ENCODE measurements at places on chromosomes 3 and 15. TPM values are rescaled to one million over a fixed set of nuclear protein-coding genes. Genes with fewer than 3 reads are reported as not detected.

GRCh38 chr3:135172191-135172869 is 377.3 kb downstream of the EPHB1 start:
- H3K27me3 ChIP-seq: no peaks in the 10 kb centered on the region
- H3K4me3 ChIP-seq: no peak overlapping the region
- H3K36me3 ChIP-seq: no peaks in the 10 kb centered on the region
- no peak overlapping the region for H3K27ac ChIP-seq
- DNase-seq: no peak

DNA sequence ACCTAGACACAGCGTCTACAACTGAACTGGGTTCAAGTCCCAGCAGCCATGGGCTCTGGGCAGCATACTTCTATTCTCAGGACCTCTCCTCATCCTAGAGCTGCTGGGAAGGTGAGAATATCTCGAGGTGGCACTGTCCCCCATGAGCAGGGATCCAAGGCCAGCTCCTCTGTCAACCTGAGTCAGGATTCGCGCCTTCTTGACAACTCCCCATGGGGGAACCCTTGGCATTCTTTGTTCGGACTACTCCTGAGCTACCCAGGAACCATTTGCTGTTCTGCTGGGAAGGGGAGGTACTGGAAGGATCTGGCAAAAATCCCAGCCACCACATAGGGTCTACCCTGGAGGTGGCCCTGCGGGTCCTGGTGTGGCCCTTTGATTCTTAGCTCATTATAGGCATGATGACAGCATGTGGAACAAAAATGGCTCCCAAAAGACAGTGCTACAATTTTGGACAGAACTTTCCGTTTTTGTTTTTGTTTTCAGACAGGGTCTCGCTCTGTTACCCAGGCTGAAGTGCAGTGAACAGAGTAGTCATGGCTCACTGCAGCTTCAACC is 22.3 kb downstream of the PLXNB1 start:
- H3K36me3 ChIP-seq: no peaks in the 10 kb centered on the region
- no peaks in the 10 kb centered on the region for H3K4me1 ChIP-seq
- no peaks in the 10 kb centered on the region for H3K27me3 ChIP-seq
- DNase-seq: peak; percentile 14
- H3K27ac ChIP-seq: no peak overlapping the region
- no peak overlapping the region for H3K4me3 ChIP-seq

DNA sequence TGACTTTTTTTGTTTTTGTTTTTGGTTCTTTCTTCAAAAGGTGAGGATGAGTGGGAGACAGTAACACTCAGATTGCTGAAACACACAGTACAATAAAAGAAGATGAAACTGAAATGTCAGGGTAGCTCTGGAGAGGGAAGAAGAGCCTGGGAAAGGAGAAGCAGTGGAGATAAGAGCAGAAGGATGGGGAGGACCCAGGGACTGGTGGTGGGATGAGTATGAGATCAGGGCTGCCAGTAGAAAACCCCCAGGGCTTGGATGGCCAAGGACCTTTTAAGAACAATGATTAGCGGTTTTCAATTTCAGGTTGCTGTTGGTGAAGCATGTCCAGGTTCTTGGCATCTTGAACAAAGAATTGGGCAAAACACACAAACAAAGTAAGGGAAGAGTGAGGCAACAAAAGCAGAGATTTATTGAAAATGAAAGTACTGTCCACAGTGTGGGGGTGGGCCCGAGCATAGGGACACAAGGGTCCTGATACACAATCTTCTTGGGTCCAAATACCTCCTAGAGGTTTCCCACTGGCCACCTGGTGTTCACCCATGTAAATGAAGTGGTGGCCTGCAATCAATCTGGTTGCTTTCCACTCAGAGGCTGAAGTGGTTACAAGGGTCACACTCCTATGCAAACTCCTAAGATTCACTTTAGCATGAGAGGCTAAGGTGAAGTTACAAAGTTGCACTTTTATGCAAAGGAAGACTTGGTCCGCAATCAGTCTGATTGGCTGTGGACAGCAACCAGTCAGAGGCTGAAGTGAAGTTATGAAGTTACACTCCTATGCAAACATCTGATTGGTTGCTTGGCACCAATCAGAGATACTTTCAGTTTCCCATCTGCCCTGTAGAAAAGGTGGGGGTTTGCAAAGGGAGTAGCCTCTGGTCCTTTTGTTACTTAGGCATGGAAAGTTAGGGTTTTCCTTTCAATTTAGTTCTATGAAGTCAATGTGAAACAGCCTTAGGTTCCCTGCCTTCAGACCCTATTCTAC is 26.1 kb upstream of the MFSD1 start:
- DNase-seq: no peak
- peaks cover 2% of the 10 kb centered on the region for H3K4me1 ChIP-seq
- no peak overlapping the region for H3K27ac ChIP-seq
- H3K27me3 ChIP-seq: no peaks in the 10 kb centered on the region
- H3K36me3 ChIP-seq: no peaks in the 10 kb centered on the region
- H3K4me3 ChIP-seq: no peak overlapping the region

- peak overlapping the region; percentile 36 for H3K27ac ChIP-seq
- H3K36me3 ChIP-seq: peaks cover 6% of the 10 kb centered on the region
- H3K4me3 ChIP-seq: no peak overlapping the region
Measured at GRCh38 chr3:151890721-151891141, 17.3 kb downstream of the SUCNR1 start.

DNA sequence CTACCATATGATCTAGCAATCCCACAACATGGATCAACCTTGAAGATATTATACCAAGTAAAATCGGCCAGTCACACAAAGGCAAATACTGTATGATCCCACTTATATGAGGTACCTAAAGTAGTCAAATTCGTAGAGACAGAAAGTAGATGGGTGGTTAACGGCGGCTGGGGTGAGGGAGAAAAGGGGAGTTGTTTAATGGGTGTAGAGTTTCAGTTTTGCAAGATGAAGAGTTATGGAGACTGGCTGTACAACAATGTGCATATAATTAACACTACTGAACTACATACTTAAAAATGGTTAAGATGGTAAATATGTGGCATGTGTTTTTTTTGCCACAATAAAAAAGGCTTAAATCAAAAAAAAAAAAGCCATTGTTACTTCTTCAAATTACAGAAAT is 60.4 kb downstream of the GPR176 start:
- no peak overlapping the region for H3K27ac ChIP-seq
- H3K36me3 ChIP-seq: no peaks in the 10 kb centered on the region
- no peaks in the 10 kb centered on the region for H3K4me1 ChIP-seq
- no peak for DNase-seq

GRCh38 chr15:52369030-52369429 is 73.4 kb upstream of the MYO5C start:
- no peaks in the 10 kb centered on the region for H3K27me3 ChIP-seq
- DNase-seq: no peak
- peaks cover 60% of the 10 kb centered on the region for H3K36me3 ChIP-seq
- no peak overlapping the region for H3K27ac ChIP-seq
- no peaks in the 10 kb centered on the region for H3K4me1 ChIP-seq

The CTXN2 gene
- total RNA-seq: not detected

All from activated CD4-positive, alpha-beta memory T cell treated with anti-CD3 and anti-CD28 coated beads, Interleukin-2, amount 10 ng/mL, durations not matched to agents 7 days and 5 days (primary cell).